H4 (cell line): ENCODE measurements at places on chromosomes 16 and 17. TPM values are rescaled to one million over a fixed set of nuclear protein-coding genes. Genes with fewer than 3 reads are reported as not detected.

Gene DNAH17
- total RNA-seq, result 0.02 TPM in 1 of 2 replicates, not detected in the other

Gene MCRIP2
- 11.9 and 14.5 TPM in 2 replicates for total RNA-seq

Gene KREMEN2
- 6.0 and 11.0 TPM in 2 replicates for total RNA-seq

Gene NOS2
- total RNA-seq, result 0.02 TPM in 1 of 2 replicates, not detected in the other

Gene CCDC78
- 0.23 TPM in 1 of 2 replicates, not detected in the other for total RNA-seq

DNA sequence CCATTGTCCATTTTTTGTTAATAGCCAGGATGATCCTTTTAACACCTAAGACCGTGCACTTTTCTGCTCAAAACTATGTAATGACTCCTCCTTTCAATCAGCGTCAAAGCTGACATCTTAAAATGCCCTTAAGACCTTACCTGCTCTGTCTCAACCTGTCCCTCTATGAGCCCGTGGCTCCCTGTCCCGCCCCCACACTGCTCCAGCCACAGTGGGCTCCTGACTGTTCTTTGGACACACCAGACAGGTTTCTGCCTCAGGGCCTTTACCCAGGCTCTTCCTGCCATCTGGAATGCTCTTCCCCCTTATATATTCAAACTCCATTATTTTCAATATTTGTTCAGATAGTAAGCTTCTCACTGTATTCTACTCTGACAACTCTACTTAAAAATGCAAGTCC, 14.1 kb downstream of the CDRT15 start:
- no peak for DNase-seq

DNA sequence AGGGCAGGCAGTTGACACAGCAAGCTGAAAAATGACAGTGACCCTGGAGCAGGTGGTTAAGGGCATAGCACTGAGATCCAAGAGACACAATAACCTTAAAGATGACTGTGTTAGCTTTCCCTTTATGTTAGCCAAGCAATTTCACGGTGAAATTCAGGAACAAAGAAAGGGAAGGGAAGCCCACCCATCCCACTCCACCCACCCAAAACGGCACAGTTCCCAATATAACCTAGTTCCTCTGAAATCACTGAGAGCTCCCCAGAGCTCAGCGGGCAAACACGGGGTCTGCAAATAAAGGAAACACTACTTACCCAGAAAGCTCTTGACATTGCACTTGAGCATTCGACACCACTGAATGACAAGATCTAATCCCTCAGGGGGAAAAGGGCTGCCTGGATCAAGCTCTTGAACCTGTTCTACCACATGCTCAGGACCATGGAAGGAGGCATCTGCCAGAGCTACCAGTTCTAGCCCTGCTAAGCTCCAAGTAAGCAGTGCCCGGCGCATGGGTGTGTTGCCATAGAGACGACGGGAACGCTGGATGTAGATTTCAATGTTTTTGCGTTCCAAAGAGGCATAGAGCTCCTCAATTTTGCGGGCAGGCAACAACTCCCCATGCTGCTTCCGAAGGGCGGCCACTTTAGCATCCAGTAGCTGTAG, 10.6 kb downstream of the BLTP2 start:
- DNase-seq, result no peak

DNA sequence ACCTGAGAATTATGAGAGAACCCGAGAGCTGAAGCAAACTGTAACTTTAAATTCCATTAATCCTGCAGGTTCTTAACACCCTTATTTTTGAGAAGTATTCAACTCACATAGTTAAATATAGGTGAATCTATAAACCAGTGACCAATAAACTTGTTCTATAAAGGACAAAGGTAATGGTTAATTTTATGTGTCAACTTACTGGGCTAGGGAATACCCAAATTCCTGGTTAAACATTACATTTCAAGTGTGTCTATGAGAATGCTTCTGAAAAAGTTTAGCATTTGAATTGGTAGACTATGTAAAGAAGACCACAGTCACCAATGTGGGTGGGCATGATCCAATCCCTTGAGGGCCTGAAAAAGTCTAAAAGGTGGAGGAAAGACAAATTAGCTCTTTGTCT, 99.1 kb downstream of the KCNJ2 start:
- DNase-seq, result no peak

GRCh38 chr17:15947271-15947670, 2.3 kb downstream of the ADORA2B start:
- DNase-seq, result no peak

GRCh38 chr16:70689035-70689969, 3.4 kb upstream of the MTSS2 start:
- no peak for DNase-seq

- DNase-seq, result no peak
Observed at GRCh38 chr16:14244196-14245010, 173.3 kb downstream of the MRTFB start.

DNA sequence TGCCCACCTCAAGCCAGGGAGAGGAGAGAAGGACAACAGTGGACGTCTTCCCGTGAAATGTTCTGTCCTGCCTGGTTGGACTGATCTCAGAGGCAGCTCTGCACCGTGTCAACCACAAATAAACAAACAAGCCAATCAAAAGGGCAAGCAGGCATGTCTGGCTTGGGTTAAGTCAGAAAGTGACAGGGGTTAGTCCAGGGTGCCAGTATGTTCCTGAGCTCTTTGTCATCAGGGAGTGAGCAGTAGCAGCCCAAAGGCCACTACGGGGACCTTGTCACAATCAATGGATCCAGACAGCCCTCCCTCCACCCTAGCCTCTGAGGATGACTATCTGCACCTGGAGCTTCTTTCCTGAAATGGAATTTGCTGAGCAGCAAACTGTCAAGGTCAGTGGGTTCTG, 35.0 kb downstream of the CNGB1 start:
- DNase-seq, result no peak

GRCh38 chr16:21645261-21645721, 7.1 kb downstream of the IGSF6 start:
- DNase-seq, result peak; percentile 29

- DNase-seq, result no peak
Observed at GRCh38 chr16:84541999-84542817, 37.7 kb upstream of the MEAK7 start.

- peak; percentile 27 for DNase-seq
Observed at GRCh38 chr16:9139965-9140364, 48.5 kb downstream of the HAPSTR1 start.

GRCh38 chr17:79833110-79833450, 6.2 kb downstream of the CBX4 start:
- DNase-seq, result no peak

DNA sequence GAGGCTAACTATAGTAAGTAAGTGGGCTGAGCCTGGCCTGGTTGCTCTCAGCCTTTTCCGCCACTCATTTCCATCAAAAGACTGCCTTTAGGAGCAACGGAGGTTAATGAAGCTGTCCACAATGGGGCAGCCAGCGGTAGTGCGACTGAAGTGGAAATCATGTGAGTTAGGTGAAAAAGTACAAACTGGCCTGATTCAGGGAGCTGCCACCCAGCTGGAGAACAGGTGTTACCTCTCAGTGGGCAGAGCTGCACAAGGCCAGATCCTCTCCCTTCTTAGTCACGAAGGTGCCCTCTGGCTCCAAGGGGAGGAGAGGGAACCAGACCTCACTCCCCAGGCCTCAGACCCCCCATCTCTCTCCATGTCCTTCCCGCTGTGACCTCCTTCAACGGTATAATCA, 34.4 kb upstream of the CDRT4 start:
- DNase-seq, result no peak

DNA sequence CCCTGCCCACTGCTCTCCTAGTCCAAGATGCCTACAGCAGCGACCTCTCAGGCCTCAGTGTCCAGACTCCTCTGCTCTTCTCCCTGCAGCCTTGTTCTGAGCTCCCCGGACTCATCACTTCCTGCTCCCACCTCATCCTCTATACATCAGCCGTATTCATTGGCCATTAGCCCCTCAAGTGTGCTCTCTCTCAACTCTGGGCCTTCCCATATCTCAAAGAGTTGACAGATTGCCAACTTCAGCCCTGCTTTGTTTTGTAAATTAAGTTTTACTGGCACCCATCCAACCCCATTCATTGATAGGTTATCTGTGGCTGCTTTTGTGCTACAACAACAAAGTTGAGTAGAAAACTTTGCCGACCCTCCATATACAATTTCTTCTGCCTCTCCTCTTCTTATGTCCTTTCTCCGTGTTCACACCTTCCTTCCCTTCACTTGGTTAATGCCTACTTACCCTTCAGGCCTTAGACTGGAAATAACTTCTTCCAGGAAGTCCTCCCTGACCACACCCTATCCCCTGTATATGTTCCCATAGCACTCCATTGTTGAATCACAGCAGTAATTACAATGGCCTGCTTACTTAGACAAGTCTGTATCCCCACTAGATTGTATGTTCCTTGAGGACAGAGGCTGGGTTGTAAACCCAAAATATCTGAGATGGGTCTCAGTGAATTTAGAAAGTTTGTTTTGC, 63.4 kb upstream of the TANC2 start:
- DNase-seq, result no peak

DNA sequence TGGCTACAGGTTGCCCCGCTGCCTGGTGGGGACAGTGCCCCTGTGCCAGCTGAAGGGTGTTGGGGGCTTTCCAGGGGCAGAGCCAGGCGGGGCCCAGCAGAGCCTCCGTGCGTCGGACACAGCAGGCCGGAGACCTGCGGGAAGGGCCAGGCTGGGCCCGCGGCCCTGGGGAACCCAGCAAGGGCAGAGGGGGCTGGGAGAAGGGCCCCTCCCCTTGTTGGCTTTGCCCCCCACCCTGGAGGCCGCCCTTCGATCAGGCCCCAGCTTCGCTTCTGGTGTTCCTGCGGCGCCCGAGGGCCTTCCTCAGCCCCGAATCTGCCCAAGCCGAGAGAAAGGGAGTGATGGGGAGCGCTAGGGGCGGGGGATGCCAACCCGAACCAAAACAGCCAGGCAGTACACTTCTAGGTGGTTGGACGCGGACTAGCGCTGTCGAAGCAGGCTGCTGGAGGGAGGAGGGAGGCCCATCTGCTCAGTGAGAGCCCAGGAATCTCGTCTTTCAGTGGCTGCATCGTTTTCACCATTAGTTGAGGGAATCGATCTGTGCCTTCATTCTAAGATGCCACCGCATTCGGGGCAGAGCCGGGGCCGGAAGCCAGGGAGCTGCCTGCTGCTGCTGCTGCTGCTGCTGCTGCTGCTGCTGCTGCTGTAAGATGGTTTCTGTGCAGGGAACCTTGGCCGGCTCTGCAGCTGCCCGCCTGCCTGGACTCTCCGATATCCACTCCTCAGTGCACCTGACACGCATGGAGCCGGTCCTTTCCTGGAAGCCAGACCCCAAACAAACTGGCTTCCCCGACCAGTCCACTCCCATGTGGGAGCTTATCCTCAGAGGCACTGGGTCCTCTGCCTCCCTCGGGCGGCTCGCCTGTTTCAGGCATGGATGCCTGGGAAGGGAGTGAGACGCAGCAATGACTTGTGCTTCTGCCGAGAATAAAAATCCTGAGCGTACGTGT, 1.7 kb downstream of the JPH3 start:
- no peak for DNase-seq

- no peak for DNase-seq
Observed at GRCh38 chr16:81715358-81716196, 63.5 kb upstream of the PLCG2 start.

DNA sequence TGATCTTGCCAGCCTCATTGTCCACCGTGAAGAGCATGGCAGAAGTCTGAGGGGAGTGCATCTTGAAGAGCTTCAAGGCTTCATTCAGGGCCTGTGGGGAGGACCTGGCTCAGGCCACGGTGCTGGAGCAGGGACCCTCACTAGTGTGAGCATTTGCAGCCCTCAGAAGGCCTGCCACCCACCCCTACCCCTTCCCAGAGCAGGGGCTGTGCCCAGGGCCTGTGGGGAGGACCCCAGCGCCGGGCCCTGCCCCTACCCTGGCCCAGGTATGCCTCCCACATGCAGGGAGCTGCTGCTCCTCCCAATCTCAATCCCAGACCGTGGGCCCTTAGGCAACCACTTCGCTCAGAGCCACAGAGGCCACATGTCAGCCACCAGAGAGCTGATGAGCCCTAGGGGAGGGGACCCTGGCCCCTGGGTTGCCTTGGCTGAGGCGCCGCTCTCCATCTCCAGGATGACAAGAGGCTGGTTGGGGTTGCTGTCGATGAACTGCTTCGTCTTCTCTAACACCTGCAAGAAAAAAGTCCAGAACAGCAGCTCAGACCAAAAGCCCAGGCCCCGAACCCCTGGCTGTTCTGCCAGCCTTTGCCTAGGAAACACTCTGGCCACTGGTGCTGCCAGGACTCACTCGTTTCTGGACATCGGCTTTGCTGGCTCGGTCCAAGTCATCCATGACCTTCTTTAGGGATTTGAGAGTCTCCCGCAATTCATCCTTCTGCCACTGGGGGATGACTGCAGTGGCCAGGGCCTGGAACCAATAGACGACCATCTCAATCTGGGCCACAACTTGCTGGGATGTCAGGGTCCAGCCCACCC, 1.8 kb upstream of the EXOSC6 start:
- DNase-seq, result no peak

- DNase-seq, result peak; percentile 53
Observed at GRCh38 chr17:6435968-6436367, 1.0 kb upstream of the AIPL1 start.

DNA sequence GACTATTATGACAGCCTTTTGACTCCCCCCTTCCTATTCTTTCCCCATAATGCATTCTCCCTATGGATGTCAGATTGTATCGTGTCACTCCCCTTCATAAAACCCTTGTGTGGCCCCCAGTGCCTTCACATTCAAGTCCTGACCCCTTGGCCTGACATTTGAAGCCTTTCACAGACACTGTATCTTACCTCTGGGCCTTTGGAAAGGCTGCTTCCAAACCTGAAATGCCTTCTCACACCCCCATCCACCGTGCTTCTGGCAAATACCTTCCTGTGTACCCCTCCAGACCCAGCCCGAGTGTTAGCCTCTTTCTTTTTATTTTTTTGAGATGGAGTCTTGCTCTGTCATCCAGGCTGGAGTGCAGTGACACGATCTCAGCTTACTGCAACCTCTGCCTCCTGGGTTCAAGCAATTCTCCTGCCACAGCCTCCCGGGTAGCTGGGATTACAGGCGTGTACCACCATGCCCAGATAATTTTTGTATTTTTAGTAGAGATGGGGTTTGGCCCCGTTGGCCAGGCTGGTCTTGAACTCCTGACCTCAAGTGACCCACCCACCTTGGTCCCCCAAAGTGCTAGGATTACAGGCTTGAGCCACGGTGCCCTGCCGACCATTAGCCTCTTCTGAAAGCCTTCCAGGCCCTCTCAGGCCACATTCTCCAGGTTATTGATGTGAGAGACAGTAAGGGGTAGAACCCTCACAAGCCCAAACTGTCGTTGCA, 2.1 kb downstream of the ARMC5 start:
- no peak for DNase-seq

- DNase-seq, result no peak
Observed at GRCh38 chr17:21250854-21251253, 2.4 kb downstream of the NATD1 start.

DNA sequence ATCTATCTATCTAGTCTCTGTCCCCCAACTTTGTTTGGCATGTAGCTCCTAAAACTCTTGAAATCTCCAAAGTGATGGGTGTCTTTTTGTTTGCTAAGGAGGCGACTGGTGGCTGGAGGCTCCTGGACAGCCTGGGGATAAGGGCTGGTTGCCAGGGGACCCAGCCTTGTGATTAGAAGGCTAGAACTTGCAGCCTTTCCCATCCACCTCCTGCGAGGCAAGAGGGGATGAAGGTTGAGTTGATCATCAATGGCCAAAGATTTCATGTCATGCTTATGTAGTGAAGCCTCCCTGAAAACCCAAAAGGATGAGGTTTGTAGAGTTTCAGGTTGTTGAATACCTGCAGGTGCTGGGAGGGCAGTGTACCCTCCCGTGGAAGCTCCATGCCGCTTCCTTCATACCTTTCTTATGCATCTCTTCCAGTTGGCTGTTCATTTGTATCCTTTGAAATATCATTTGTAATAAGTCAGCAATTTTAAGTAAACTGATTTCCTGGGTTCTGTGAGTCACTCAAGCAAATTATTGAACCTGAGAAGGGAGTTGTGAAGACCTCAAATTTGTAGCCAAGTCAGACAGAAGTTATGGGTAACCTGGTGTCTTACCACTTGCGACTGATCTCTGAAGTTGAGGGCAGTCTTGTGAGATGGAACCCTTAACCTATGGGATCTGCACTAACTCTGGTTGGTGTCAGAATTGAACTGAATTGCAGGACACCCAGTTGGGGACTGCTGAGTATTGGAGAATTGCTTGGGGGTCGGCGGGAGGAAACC, 202.4 kb downstream of the SEC14L1 start:
- DNase-seq, result no peak
